Mucosa of descending colon (tissue), 3 donors: ENCODE measurements at places on chromosomes 4 and X. TPM values are rescaled to one million over a fixed set of nuclear protein-coding genes. Genes with fewer than 3 reads are reported as not detected.

DNA sequence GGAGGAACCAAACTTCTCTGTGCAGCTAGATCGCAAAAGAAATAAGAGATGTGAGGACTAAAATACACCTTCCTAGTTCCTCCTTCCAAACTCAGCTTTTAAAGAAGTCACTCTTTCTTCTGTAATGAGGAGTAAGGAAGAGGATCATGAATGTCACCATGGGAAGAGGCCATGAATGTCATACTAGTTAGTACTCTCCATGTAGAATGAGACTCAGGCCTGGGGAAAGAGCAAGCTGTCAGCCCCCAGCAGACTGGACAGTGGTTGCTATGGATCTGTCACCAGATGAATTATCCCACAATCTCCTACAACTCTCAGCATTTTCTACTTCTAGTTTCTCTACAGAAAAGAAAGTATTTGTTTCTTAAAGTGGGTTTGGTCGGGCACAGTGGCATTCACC is 57.1 kb upstream of the PRDM8 start:
- no peak for DNase-seq

GRCh38 chr4:111879539-111879938 is 265.7 kb upstream of the FAM241A start:
- DNase-seq = no peak

DNA sequence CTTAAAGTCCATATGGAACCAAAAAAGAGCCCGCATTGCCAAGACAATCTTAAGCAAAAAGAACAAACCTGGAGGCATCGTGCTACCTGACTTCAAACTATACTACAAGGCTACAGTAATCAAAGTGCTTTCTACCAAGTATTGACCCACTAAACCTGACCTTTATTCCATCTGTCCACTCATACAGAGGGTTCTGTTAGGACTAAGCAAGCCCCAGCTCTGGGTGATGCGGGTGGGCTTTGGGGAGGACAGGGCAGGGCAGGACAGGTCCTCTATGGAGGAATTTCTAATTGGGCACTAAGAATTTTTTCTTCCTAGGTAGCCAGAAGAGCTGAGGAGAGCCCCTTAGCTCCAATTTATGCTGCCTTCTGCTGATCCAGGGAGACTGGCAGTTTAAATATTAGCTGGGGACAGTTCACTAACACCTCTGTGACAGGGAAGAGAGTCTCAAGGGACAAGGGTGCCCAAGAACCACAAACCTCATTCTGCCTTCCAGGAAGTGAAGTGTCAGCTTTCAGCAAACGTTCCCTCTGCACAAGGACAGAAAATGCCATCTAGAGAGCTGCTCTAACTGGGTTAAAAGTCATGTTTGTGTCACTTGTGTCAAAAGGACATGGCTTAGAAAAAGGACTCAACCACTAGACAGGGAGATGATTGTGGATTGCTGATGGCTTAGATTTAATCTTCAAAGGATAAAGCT is 143.2 kb downstream of the KIT start:
- DNase-seq = no peak

GRCh38 chr4:101596781-101597552 is 193.6 kb upstream of the BANK1 start:
- no peak for DNase-seq

Gene SMPX
- 0.65 TPM for total RNA-seq

DNA sequence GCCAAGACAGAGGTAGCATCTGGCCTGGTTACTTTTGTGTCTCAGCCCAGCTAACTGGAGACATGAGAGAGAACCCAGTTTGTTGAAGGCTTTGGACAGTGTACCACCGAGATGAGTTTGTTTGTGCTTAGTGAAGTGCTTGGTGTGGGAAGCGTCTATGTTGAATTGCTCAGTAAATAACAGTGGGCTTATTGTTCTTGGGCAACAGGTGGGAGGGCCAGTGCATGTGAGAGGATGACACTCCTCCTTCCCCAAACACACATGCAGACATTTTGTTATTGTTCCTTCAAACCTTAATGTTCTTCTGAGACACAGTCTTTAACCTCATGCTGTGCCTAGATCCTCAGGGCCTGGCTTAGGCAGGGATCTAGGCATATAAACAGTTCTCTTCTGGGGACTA is 39.7 kb downstream of the MSN start:
- no peak for DNase-seq

DNA sequence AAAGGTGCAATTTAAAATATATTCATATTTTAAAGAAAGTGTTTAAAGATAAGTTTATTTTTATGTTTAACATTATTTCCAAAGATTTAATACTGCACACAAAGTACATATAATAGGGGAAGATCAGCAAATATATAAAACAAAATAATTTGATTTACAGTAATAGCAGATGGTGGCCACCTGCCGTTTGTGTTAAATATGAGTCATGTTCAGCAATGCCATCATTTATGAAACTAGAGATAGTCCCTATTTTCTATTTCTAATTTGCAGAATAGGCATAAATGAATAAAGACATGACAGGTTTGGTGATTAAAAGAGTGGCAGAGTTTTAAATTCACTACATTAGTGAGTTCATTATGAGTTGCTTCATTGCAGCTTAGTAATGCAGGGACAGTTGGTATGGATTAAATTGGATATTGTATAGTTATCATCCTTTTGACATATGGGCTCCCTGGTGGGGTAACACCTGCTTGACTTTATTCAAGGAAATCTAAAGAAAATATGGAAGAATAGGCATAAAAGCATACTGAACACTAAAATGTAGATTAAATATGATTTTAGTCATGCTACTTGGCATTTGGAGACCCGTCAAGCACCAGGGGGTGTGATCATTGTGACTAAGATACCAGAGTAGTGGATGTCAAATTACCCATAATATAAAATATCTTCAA is 78.8 kb upstream of the BANK1 start:
- DNase-seq = no peak
